Esophagus squamous epithelium (tissue), 5 donors: ENCODE measurements at places on chromosomes 2 and 18. TPM values are rescaled to one million over a fixed set of nuclear protein-coding genes. Genes with fewer than 3 reads are reported as not detected.

PROC gene
- 2.1 TPM for total RNA-seq

GRCh38 chr2:28896906-28897305, 2.4 kb downstream of the WDR43 start:
- no peak for DNase-seq

ZSCAN30 gene
- 7.7 TPM for total RNA-seq

GRCh38 chr2:149692961-149693396, 105.4 kb upstream of the MMADHC start:
- DNase-seq, result no peak

DNA sequence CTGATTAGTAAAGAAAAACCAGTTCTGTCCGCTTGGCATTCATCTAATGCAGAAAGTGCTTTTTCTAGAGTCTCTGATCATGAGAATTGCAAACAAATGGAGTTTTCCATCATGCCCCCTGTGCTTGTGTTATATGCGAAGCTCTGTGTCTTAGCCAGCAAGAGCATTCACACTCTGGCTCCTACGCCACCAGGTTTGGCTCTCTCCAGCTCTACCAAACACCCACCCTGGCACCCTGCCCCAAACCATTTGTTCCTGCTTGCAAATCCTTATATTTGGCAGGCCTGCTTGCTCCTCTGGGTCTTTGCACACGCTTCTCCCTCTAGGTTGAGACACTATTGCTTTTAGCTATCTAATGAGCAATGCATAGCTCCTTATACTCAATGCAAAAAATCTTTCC, 204.1 kb upstream of the CYRIA start:
- DNase-seq, result no peak

- DNase-seq, result no peak
These were observed 95.9 kb downstream of the NCOA1 start for GRCh38 chr2:24586955-24587354.

DNA sequence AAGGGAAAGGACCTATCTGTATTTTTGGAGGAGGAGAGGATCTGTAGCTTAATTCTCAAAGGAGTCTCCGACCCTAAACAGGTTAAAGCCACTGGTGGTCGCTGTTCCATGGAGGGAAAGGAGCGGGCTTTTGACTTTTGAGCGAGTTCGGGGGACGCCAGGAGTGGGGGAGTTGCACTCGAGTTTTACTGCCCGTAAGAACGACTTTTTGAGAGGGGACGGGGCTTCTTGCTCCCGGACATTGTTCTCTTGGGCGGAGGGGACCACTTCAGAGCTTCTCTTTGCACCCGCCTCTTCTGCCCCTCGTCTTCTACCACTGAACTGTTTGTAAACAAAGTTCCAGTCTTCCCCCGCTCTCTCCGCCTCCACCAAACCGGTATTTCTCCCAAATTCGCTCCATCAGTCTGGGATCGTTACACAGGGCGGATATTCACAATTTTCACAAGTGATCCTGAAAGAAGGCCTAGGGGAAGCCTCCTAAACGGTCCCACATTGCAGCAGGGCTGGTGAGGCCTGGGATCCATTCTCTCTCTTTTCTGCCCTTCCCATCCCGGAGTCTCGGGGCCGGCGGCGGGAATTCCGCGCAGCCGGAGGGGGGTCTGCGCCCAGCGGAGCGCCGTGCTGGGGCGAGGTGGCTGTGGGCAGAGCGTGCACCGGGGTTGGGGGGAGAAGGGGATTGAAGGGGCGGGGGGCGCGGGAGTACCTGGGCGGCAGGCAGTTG, 6.6 kb downstream of the DLX2 start:
- DNase-seq, result no peak

DNA sequence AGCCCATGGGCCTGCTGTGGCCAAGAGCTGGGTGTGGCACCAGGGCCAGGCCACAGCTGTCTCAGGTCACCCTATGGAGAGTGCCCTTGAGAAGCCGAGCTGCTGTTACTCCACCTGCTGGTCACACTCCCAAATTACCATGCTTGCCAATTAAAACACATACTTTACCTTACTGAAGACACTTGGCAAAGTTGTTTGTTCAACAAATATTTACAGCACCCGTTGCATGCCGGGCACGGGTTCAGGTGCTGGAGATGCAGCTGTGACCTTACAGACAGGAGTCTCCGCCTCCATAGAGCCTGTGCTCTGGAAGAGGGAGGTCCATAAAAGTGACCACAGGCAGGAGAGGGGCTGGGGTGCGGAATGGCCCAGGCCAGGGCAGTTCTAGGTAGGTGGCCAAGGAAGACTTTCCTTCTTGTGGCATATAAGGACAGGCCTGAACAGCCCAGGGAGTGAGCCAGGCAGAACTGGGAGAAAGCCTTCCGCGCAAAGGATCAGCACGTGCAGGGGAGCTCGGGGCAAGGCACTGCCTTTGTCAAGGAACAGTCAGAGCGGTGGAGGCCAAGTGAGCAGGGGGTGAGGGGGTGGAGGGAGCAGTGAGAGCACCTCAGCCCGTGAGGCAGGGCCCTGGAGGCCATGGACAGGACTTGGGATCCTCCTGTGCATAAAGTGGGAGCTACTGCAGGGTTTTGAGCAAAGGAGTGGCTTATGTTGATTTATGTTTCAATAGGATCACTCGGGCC, 23.6 kb upstream of the RBM44 start:
- DNase-seq, result no peak

EFEMP1 gene
- 68.3 TPM for total RNA-seq

GRCh38 chr18:80009661-80010550, 21.5 kb upstream of the TXNL4A start:
- no peak for DNase-seq

- no peak for DNase-seq
These were observed 26.3 kb downstream of the CTLA4 start for GRCh38 chr2:203893840-203894239.

GRCh38 chr2:48039209-48039990, 133.1 kb upstream of the FBXO11 start:
- DNase-seq, result no peak

INPP5D gene
- 2.2 TPM for total RNA-seq

FSIP2 gene
- not detected for total RNA-seq

DNA sequence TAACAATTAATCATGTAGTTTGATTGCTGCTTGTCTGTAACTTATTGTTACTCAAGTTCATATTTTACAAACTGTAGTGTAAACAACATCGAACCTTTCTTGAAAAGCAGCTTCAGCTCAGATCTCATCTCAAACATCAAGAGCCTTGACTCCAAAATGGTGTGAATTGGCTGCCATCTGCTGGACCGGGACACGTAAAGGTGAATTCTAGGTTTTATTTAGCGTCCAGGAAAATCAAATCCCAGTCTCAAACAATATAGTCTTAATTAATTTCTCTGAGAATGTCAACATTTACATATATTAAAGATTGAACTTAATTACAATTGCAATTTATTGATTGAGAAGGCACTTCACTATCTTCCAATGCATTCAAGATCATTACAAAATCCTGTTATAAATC, 453.0 kb downstream of the GALR1 start:
- no peak for DNase-seq

- DNase-seq, result no peak
These were observed 14.1 kb downstream of the ABCG5 start for GRCh38 chr2:43824512-43824911.

DNA sequence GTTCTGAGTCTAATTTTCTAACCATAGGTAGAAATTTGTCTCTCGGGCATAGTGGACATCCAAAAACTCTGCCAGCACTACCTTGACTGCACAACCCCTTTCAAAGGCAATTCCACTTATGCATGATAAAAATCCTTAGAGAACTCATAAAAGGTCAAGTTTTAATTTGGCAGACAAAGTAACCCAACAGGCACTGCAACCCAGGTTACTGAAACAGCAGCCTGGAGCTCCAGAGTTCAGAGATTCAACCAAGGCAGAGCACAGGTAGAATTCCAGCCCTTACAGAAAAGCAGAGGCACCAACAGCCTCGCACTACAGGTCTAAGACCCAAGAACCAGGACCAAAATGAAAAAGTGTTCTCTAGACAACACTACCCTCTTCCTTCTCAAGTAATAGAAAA, 1.8 kb downstream of the DTNB start:
- DNase-seq, result no peak

- no peak for DNase-seq
These were observed 12.7 kb upstream of the CDH2 start for GRCh38 chr18:28189400-28190239.

GRCh38 chr2:26292646-26293045, 47.9 kb downstream of the HADHB start:
- DNase-seq, result no peak

- DNase-seq, result no peak
These were observed 167.3 kb upstream of the ALKAL2 start for GRCh38 chr2:455015-455705.

- no peak for DNase-seq
These were observed 288.0 kb upstream of the HDAC4 start for GRCh38 chr2:239688840-239689239.

FOXI3 gene
- not detected for total RNA-seq

GRCh38 chr2:180523621-180524340, 456.6 kb upstream of the UBE2E3 start:
- no peak for DNase-seq

DNA sequence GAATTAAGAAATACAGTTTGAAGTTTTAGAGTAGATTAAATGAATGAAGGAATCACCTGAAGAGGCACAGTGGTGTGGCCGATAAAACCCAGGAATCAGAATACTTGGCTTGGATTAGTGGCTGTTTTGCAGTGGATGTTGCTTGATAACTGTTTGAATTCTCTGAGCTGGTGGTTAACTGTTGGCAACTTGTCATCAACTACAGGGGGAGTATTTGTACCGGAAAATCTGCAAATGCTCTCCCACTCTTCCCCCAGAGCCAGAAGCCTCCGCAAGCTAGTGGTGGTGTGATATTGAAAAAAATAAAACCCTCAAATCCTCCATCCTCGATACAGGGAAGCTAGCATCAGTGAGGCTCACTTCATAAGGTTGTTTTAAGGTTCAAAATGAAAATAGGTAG, 326.7 kb downstream of the DPP10 start:
- DNase-seq, result no peak

DNA sequence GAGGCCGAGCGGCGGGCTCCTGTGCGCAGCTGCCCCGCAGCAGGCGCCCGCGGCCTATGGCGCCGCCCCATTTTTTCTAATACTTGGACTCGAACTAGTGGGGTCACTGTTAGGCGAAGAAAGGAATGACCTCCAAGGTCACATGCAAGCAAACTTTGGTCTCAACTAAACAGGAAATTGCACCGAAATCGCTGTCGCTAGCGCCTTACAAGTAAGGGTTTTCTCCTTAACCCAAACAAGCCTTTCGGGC, 339 bp downstream of the ACAA2 start:
- DNase-seq, result no peak

- DNase-seq, result no peak
These were observed 351.7 kb upstream of the MYT1L start for GRCh38 chr2:2682700-2683342.

ERBB4 gene
- total RNA-seq, result 0.04 TPM

LIMS4 gene
- total RNA-seq, result 0.21 TPM

- DNase-seq, result no peak
These were observed 170.9 kb upstream of the SIX2 start for GRCh38 chr2:45180033-45180746.

FAM110C gene
- 68.0 TPM for total RNA-seq

RNASEH1 gene
- total RNA-seq, result 21.2 TPM

DNA sequence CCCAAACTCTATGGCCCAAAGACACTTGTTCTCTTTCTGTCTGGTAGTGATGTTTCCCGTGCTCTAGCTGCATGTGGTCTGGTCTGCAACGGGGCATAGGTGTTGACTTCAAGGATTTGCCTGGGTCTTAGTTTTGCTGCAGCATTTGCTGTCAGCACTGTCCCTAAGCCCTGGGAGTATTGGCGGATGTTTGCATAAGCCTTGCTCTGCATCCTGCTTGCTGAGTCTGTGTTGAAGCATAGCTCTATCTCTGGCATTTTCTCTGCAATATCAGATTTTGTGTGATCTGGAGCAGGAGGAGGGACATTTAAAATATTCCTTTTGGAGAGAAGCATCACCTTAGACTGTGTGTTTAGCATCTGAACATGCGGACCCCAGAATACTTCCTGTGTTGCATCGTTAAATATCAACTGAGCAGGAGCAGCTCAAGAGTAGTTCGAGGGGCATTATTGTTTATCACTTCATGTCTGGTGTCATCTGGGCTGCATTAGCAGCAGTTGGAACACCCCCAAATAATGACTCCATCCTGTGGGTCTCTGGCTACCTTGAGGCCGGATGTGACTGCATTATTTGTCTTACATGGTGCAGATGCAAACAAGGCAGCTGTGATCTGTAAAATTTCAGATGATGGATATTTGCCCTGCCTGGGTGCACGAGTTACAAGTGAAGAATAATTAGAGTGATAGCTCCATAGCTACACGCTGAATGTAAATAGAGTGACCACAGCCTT, 231.7 kb downstream of the TRIB2 start:
- no peak for DNase-seq

- no peak for DNase-seq
These were observed 47.4 kb upstream of the RAPH1 start for GRCh38 chr2:203582468-203582867.

DNA sequence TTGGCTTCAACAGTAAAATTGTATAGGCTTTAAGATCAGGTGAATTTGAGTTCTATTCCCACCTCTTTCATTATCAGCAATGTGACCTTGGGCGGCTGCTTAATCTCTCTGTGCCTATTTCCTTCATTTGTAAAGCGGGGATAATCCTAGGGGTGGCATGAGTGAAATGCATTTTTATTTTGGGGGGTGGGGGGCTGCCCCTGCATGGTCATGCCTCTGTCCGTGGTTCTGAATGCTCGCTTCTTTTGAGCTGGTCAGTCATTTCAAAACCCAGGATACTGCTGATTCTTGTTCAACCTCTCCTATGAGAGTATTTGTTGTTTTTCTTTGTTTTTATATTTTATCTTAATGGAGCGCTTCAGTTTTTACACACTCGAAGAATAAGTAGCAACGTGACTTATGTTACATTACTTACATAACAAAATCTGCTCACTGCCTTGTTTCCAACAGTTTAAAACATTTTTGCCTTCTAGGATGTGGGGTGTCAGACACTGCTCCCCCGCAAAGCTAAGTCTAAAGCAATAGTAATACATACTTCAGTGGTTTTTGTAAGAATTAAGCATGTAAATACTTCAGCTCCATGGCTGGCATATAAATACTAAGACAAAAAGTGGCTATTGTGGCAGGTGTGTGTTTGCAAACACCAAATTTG, 152.6 kb upstream of the PELI1 start:
- no peak for DNase-seq

- no peak for DNase-seq
These were observed 281.1 kb upstream of the COL3A1 start for GRCh38 chr2:188693111-188693510.

DNA sequence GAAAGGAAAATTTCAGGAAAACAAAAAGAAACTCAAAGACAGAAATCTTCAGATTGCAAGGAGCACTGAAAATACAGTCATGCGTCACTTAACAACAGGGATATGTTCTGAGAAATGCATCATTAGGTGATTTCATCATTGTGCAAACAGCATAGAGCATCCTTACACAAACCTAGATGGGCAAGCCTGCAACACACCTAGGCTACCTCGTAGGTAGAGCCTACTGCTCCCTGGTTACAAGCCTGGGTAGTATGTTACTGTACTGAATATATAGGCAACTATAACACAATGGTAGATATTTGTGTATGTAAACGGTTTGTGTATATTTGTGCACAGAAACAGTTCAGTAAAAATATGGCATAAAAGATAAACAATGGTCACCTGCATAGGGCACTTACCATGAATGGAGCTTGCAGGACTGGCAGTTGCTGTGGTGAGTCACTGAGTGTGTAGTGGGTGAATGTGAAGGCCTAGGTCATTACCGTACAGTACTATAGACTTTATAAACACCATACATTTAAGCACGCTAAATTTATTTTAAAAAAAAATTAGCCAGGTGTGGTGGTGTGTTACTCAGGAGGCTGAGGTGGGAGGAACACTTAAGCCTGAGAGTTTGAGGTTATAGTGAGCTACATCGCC, 33.4 kb downstream of the SFXN5 start:
- no peak for DNase-seq

- no peak for DNase-seq
These were observed 319.8 kb upstream of the FIGN start for GRCh38 chr2:164055623-164056022.
